ENCODE measurements at places on chromosomes 13 and 19.
A peak's percentile ranks its signal among the peaks of the same experiment; 100 is the strongest.

- DNase-seq = no peak
- H3K36me3 ChIP-seq = no peaks in the 10 kb centered on the region
- H3K4me3 ChIP-seq = peak overlapping the region; percentile 49
- peaks cover 26% of the 10 kb centered on the region for H3K27me3 ChIP-seq
Observed at GRCh38 chr19:33303791-33304345, 1.5 kb upstream of the CEBPA start.

DNA sequence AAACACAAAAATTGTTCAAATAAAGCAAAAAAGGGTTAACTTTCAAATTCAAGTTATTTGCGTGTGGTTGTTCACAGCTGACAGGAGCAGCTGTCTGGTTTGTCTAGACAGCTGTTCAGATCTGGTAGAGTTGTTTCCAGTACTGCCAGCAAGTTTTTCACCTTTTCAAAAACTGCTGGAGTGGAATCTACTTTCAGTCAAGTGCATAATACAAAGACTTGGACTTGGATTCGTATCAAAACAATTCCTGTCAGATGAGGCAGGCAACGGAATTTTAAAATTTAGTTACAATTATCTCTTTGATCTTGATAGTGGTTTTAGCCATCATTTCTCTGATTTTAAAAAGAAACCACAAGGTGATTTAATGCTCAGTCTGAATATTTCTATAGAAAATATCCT, 51.7 kb upstream of the EEF1AKMT1 start:
- no peak overlapping the region for H3K27ac ChIP-seq
- H3K4me1 ChIP-seq = no peaks in the 10 kb centered on the region
- no peak overlapping the region for H3K4me3 ChIP-seq
- DNase-seq = no peak
- H3K27me3 ChIP-seq = no peaks in the 10 kb centered on the region
- peaks cover 11% of the 10 kb centered on the region for H3K36me3 ChIP-seq

DNA sequence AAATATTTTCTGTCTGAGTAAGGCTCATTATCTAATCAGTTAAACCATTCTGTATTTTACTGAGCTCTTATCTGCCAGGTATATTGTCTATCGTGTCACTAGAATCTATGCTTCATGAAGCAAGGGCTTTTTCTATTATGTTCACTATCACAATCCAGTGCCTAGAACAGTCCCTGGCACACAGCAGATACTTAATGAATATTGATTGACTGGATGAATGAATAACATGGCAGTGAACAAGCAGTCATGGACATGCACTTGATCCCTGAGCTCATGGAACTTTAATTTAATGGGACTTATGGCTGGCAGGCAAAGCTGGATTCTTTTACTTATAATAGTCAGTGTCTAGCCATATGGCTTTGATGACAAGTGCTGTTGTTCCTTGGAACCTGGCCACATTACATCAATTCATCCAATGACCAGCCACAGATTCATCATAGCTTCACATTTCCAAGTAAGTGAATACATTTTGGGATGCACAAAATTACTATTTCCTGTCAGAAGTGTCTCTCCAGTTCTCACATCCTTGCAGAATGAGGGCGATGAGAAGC, 214.8 kb downstream of the COG6 start:
- no peaks in the 10 kb centered on the region for H3K4me1 ChIP-seq
- H3K27me3 ChIP-seq = no peaks in the 10 kb centered on the region
- no peak overlapping the region for H3K4me3 ChIP-seq
- H3K36me3 ChIP-seq = no peaks in the 10 kb centered on the region
- no peak for DNase-seq
- H3K27ac ChIP-seq = no peak overlapping the region

DNA sequence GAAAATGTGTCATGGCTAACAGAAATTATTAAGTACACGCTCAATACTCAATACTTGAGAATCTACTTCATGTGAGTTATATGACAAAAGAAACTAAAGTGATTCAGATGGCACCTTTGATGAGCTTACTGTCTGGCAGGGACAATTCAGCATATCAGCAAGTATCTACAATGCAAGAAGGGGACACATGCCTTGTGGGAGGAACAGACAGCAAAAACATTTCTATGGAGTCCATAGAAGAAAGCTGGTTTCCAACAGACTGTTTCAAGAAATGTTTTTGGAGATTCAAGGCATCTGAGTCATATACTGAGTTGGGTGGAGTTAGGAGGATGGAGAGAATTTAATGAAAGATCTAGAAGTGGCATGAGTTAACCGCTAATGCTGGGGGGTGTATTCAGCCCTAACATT, 54.7 kb downstream of the MBNL2 start:
- no peaks in the 10 kb centered on the region for H3K27me3 ChIP-seq
- no peak for DNase-seq
- peaks cover 19% of the 10 kb centered on the region for H3K36me3 ChIP-seq
- no peak overlapping the region for H3K27ac ChIP-seq

DNA sequence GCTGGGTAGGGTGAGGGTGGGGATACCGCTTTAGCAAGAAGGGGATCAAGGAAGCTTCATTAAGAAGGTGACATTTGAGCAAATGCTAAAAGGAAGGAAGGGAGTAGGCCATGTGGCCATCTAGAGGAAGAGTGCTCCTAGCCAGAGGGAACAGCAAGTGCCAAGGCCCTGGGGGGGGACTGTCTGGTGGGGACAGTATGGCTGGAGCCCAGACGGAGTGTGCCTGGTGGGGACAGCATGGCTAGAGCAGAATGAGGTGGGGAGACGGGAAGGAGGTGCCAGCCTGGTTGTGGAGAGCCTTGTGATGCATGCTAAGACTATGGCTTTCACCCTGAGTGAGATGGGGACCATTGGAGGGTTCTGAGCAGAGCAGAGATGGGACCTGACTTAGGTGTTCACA, 2.1 kb upstream of the TGFB1 start:
- peaks cover 60% of the 10 kb centered on the region for H3K4me1 ChIP-seq
- H3K36me3 ChIP-seq = peaks cover 1% of the 10 kb centered on the region
- peak overlapping the region; percentile 29 for H3K27ac ChIP-seq
- no peak for DNase-seq

DNA sequence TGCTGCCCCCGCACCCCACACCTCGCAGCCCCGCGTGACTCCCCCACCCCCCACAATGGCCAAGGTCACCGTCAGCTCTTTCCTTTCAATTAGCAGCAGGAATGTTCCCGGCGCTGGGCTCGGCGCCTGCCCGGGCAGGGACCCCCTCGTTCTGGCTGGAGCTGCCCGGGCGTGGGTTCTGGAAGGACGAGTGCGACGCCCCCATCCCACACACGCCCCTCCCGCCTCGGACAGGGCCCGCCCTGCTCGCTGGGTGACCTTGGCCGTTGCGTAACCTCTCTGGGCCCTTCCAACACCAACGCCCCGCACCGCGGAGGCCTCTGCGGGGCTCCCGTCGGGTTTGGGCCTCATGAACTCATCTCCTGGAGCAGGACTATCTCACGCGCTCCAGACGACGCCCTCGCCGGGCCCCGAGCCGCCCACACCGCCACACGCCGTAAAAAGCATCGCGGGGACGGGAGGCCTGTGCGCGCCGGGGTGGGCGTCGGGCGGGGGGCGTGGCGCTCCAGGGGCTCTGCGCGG, 10.3 kb downstream of the PALM start:
- no peak overlapping the region for H3K4me3 ChIP-seq
- peaks cover 20% of the 10 kb centered on the region for H3K27me3 ChIP-seq
- no peak overlapping the region for H3K27ac ChIP-seq
- H3K4me1 ChIP-seq = peaks cover 3% of the 10 kb centered on the region
- no peaks in the 10 kb centered on the region for H3K36me3 ChIP-seq

GRCh38 chr13:38180670-38181069, 169.0 kb upstream of the UFM1 start:
- no peaks in the 10 kb centered on the region for H3K4me1 ChIP-seq
- DNase-seq = no peak
- no peaks in the 10 kb centered on the region for H3K36me3 ChIP-seq
- peak overlapping the region; percentile 12 for H3K4me3 ChIP-seq
- no peaks in the 10 kb centered on the region for H3K27me3 ChIP-seq

- no peaks in the 10 kb centered on the region for H3K27me3 ChIP-seq
- no peak overlapping the region for H3K4me3 ChIP-seq
- H3K36me3 ChIP-seq = no peaks in the 10 kb centered on the region
- no peaks in the 10 kb centered on the region for H3K4me1 ChIP-seq
- H3K27ac ChIP-seq = no peak overlapping the region
- no peak for DNase-seq
Observed at GRCh38 chr19:4962085-4962619, 6.8 kb upstream of the KDM4B start.

GRCh38 chr19:33755099-33756035, 41.3 kb upstream of the KCTD15 start:
- H3K27ac ChIP-seq = no peak overlapping the region
- no peaks in the 10 kb centered on the region for H3K36me3 ChIP-seq
- DNase-seq = no peak
- H3K4me3 ChIP-seq = no peak overlapping the region
- no peaks in the 10 kb centered on the region for H3K4me1 ChIP-seq

DNA sequence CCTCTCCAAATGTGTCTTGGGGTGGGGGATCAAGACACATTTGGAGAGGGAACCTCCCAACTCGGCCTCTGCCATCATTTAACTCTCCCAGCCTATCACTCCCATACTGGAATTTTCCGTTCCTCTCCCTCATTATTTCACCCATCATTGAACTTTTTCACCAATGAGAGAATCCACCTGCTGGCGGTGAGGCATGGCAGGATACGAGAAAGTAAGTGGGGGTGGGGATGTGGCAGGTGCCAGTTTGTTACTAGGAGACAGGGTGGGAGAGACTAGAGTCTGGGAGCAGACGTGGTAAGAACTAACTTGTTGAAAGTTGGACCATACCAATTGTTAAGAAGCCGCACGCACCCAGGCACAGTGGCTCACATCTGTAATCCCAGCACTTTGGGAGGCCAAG, 6.9 kb downstream of the GIPR start:
- H3K27ac ChIP-seq = no peak overlapping the region
- DNase-seq = no peak

- H3K4me3 ChIP-seq = peak overlapping the region; percentile 32
- peak; percentile 78 for DNase-seq
- H3K27ac ChIP-seq = peak overlapping the region; percentile 65
- peaks cover 48% of the 10 kb centered on the region for H3K36me3 ChIP-seq
Observed at GRCh38 chr19:35269438-35270117, 816 bp downstream of the USF2 start.

- no peaks in the 10 kb centered on the region for H3K27me3 ChIP-seq
- no peaks in the 10 kb centered on the region for H3K36me3 ChIP-seq
- H3K4me3 ChIP-seq = no peak overlapping the region
- no peak overlapping the region for H3K27ac ChIP-seq
Observed at GRCh38 chr13:39329182-39329639, 273.8 kb downstream of the LHFPL6 start.

DNA sequence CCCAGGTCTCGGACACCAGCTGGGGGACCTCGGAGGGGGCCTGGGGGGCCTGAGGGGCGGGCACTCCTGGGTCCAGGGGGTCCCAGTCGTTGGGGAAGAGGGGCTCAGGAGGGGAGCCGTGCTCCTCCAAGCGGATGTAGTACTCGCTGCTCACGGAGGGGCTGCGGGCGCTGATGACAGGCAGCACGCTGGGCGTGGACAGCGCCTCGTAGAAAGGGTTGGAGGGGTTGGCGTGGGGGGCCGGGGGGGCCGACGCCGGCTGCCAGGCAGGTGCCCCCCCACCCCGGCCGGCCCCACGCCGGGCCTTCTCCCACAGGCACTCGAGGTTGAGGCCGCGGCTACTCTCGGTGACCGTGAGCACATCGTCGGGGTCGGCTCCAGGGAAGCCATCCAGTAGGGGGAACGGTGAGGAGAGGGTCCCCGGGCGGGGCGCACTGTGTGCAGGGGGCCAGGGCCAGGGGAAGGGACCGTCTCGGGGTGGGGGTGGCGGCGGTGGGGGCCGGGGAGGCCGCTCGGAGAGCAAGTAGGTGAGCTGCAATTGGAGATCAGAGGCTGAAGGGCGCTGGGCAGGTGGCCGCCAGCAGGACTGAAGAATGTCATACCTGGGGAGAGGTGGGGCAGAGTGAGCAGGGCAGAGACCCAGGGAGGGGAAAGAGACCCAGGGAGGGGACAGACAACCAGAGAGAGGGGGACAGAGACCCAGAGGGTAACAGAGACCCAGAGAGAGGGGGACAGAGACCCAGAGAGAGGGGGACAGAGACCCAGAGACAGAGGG, 12.1 kb downstream of the LMTK3 start:
- no peak overlapping the region for H3K27ac ChIP-seq
- no peak overlapping the region for H3K4me3 ChIP-seq
- peaks cover 44% of the 10 kb centered on the region for H3K4me1 ChIP-seq
- no peaks in the 10 kb centered on the region for H3K27me3 ChIP-seq

DNA sequence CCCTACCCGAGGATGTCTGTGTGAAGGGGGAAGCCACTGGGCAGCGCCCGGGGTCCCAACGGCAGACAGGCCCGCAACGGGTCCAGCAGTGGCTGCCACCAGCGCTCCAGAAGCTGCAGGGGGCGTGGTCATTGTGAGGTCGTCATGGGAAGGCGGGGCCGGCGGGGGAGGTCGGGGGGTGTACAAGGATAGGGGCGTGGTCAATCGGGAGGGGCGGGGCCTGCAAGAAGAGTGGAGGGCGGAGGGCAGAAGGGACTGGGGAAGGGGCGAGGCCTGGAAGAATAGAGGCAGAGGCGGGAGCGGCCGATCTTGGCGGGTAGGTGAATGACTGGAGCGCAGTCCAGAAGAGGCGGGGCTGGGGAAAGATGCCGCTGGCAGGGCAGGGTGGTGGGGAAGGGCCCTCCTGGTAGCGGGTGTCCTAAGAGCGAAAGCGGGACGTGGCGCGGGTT, 4.4 kb downstream of the FUZ start:
- DNase-seq = peak; percentile 82
- peaks cover 7% of the 10 kb centered on the region for H3K36me3 ChIP-seq
- H3K4me1 ChIP-seq = peaks cover 35% of the 10 kb centered on the region

GRCh38 chr13:20448470-20448869, 77.2 kb downstream of the CRYL1 start:
- H3K36me3 ChIP-seq = no peaks in the 10 kb centered on the region
- DNase-seq = no peak
- no peak overlapping the region for H3K4me3 ChIP-seq
- no peaks in the 10 kb centered on the region for H3K4me1 ChIP-seq
- H3K27me3 ChIP-seq = no peaks in the 10 kb centered on the region
